ENCODE measurements at places on chromosomes 6 and 20.

DNA sequence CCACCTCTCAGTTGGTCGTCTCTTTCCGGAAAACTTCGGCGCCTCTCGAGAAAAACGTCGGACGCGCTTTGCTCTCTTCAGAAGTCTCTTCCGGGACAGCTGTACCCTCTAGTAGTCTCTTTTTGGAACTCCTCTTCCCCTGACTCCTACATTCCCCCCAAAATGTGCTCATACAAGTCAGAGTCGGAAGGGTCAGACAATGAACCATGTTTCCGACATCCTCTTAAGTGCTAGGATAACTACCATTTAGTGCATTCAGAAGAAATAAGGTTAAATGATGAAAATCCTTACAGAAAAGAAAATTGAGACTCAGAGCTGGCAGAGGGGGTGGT is 476 bp upstream of the TP53RK start:
- DNase-seq = no peak

DNA sequence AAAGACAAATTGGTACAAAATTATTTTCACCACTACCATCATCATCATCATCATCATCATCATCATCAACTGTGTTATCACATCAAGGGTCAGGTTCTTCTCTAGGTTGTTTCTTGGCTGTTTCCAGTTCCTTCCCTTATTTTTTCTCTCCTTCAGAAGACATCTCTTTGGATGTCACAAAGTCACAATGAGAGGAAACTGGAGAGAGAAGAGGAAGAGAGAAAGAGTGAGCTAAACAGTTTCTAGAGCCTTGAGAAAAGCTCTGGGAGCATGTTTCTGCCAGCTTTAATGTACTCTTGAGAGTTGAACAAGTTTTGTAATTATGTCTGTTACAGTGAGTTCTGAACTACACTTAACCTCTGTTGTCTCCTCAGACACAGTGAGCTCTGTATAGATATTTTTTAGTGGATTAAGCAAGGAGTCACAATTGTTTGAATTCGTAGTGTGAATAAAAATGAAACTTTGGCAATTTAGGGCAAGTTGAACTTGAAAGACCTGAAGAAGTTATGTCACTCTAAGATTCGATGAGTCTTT is 123.0 kb upstream of the AKIRIN2 start:
- DNase-seq = no peak

- no peak for DNase-seq
Observed at GRCh38 chr6:36544228-36544627, 3.1 kb downstream of the STK38 start.

DNA sequence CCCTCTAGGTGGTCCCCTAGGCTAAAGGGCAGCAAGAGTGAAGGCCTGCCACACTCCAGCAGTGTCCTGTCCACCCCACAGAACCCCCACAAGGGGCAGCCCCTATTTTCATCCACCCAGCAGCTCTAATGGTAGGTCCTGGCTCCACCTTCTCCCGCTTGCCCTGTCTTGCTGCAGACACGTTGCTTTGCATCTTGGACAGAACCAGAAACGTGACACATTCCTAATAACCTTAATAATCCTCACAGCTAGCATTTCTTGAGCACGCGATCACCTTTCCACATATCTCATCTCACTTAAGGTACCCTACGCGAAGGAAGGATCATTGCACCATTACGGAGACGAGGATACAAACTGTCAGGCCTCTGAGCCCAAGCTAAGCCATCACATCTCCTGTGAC is 11.7 kb upstream of the SLC22A23 start:
- no peak for DNase-seq

DNA sequence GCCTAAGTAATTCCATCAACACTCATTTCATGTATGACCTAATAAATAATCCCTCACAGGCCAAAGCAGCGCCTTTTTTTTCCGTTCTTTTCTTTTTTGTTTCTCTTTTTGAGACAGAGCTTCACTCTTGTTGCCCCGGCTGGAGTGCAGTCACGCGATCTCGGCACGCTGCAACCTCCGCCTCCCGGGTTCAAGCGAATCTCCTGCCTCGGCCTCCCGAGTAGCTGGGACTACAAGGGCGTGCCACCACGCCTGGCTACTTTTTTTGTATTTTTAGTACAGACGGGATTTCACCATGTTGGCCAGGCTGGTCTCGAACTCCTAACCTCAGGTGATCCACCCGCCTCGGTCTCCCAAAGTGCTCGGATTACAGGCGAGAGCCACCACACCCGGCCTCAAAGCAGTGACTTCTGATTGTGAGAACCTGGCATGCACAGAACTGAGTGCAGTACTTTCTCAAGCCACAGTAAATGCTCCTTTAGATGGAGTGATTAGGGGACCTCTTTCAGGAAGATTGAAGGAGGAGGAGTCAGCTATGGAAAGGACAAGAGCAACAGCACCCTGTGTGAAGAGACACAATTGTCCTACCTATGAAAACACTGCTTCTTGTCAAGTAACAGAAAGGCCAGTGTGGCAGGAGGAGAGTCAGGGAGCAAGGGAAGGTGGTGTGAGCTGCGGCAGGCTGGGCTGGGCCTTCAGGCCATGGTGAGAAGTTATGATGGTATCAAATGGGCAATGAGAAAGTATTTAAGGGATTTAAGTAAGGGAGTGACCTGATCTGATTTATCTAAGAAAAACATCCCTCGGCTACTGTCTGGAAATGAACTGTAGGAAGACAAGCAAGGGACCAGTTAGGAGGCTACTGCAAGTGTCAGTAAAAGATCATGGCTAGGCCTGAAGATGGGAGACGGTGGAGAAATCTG is 1.7 kb upstream of the SCAF8 start:
- DNase-seq = no peak

DNA sequence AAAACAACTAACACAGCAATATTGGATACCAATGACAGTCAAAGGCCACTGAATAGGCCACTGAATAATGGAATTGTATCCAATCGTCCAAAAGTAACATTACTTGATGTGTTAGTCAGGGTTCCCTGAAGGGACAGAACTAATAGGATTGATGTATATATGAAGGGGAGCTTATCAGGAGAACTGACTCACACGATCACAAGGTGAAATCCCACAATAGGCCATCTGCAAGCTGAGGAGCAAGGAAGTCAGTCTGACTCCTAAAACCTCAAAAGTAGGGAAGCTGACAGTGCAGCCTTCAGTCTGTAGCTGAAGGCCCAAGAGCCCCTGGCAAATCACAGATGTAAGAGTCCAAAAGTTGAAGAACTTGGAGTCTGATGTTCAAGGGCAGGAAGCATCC is 571.4 kb downstream of the PRKN start:
- no peak for DNase-seq

GRCh38 chr6:2209226-2209809 is 36.1 kb downstream of the GMDS start:
- DNase-seq = no peak

GRCh38 chr6:79430913-79431536 is 106.2 kb downstream of the LCA5 start:
- peak; percentile 24 for DNase-seq

DNA sequence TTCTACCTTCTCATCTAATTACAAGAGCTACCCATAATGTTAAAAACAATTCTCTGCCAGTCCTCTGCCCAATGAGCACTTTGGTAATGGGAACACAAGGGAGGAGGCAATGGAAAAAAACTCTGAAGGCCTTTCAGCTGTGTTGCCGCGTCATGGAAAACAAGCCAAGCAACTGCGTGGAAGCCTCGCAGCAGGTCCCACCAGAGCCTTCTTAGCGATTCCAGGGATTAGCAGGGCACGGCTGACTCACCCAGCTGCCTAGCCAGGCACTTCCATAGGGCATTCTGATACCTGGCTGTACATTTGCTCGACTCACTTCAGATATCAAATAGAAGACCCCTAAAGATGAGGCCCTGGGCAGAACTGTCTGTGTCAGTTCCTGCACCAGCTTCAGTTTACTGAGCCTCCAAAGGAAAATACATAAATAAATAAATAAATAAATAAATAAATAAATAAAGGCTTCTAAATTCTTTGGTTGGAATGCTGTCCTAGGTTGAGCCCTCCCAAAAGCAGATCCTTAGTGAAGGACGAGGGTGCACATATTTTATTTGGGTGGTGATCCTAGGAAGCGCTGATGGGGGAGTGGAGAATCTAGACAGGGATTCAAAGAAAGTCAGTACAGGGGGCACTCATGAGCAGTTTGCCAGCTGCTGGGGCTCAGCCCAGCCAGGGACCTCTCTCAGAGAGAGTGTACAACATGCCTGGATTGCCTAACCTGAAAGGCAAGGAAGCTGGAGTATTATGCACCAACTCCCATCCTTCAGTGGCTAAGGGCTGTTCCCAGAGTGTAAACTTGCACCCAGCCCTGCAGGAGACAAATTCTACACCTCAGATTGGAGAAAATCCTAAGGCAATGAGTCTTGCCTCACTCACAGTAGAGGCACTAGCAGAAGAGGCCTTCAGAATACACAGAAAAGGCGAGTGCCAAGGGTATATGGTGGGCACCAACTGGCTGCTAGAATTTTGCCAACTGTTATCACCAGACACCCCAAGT is 18.2 kb downstream of the SNAP25 start:
- peak; percentile 22 for DNase-seq

DNA sequence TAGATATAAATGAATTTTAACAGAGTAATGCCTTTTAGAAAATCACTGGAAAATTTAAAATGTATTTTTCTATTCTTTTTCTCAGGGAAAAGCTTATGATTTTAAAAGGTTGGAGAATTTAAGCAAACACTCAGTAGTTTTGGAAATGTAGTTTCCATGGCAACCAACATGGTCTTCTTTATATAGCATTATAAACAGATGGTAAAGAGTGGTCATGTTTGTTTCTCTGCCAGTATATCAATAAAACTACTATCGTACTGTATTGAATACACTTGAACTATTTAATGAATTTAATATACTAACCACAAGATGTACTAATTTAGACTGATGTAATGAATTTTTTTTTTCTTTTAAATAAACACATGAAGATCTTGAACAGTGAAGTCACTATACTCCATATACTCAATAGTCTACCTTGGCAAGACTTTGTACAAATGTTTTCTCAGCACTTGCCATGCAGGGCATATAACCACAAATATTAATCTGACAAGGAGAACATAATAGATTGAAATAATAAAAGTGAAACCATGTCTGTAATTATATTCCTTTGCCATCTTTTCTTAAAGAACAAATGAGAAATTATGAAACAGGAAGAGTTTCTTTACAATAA is 105.5 kb downstream of the PDSS2 start:
- DNase-seq = no peak

- no peak for DNase-seq
Observed at GRCh38 chr6:163835439-163836171, 421.1 kb downstream of the QKI start.

DNA sequence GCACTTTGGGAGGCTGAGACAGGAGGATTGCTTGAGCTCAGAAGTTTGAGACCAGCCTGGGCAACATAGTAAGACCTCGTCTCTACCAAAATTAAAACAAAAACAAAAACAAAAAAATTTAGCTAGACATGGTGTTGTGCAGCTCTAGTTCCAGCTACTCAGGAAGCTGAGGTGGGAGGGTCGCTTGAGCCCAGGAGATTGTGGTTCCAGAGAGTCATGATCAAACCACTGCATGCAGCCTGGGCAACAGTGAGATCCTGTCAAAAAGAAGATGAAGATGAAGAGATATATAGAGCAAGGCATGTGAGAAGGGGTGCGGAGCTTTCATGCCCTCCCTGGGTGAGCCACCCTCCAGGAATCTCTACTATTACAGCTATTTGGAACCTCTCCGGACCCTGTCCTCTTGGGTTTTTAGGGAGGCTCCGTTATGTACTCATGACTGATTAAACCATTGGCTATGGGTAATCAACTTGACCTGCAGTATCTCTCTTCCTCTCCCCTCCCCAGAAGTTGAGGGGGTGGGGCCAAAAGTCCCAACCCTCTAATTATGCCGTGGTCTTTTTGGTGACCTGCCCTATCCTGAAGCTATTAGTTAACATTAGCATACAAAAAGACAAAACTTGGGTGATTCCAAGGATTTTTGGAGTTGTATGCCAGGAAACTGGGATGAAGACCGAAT is 9.0 kb downstream of the POLH start:
- no peak for DNase-seq

GRCh38 chr20:24870057-24870456 is 79.0 kb upstream of the CST7 start:
- DNase-seq = no peak

DNA sequence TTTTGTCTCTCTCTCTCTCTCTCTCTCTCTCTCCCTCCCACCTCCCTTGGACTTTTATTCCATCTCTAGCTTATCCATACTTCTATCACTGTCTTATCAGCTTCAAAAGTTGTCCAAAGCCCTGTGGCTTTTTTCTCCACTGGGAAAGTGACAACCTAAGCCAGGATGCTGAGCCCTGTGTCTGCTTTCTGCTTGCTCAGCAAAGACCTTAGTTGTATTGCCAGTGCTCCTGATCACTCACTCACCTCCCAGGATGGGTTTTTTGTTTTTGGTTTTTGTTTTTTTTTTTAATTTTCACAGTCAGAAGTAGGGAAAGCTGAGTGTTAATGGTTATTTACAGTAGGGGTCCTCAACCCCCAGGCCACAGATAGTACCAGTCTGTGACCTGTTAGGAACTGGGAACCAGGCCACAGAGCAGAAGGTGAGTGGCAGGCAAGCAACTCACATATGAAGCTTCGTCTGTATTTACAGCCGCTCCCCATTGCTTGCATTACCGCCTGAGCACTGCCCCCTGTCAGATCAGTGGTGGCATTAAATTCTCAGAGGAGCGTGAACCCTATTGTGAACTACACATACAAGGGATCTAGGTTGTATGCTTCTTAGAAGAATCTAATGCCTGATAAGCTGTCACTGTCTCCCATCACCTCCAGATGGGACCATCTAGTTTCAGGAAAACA is 125.0 kb upstream of the ID4 start:
- no peak for DNase-seq

DNA sequence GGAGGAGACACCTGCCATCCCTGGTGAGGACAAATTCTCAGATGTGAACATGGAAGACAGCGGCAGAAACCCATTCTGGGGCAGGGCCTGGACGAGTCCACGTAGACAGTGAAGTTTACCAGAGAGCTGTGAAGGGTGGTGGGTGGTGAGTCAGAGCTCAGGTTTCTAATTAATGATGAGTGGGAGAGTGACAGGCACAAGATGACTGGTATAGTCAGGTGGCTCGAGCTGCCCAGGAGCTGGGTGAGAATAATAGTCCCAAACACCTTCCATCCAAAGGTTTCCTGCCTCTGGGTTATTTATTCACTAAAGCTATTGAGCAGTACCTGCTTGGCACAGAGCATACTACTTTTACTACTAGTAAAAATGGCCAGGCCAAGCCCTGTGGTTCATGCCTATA is 6.0 kb downstream of the TLDC2 start:
- DNase-seq = no peak

DNA sequence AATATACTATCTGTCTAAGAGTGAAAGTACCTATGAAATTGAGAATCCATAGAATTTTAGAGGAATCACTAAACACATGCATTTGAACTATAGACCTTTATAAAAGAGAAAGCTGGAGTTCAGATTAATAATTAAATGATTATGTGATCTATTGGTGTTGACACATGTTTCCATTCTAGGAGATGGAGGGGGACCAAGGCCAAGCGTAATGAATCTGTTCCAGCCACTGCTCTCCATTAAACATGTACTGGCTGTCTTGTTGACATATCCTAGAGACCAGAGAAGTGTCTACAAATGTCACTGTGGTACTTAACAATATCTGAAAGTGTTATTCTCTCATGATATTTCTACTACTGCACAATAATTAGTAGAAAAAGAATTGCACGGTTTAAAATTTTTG is 432.4 kb downstream of the BMP2 start:
- no peak for DNase-seq
